GM23248 (cell line): ENCODE measurements at places on chromosomes 3 and 15. TPM values are rescaled to one million over a fixed set of nuclear protein-coding genes. Genes with fewer than 3 reads are reported as not detected.

- DNase-seq: no peak
Observed at GRCh38 chr3:122758877-122759560, 34.6 kb downstream of the HSPBAP1 start.

SPTSSB gene
- not detected in 2 replicates for total RNA-seq

NR1I2 gene
- not detected in 2 replicates for total RNA-seq

- DNase-seq: no peak
Observed at GRCh38 chr3:3600665-3601340, 198.4 kb upstream of the LRRN1 start.

DNA sequence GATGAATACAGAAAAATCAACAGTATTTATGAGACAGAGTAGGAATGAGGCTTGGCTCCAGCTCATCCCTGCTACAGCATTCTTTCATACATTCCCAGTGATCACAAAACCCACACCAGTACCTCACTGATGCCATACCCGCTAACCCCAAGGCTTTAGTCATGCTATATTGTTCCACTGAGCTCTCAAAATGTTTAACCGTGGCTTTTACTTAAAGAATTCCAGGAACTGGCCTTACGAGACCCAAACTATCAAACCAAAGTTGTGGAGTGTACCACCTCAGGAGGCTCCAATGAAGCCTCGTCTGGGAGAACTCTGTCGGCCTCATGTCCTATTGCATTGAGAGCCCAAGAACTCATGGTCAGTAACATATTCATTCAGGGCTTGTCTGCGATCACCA lies 278.9 kb downstream of the ULK4 start:
- peak; percentile 89 for DNase-seq

MAGEL2 gene
- total RNA-seq: 0.22 TPM in 1 of 2 replicates, not detected in the other

DNA sequence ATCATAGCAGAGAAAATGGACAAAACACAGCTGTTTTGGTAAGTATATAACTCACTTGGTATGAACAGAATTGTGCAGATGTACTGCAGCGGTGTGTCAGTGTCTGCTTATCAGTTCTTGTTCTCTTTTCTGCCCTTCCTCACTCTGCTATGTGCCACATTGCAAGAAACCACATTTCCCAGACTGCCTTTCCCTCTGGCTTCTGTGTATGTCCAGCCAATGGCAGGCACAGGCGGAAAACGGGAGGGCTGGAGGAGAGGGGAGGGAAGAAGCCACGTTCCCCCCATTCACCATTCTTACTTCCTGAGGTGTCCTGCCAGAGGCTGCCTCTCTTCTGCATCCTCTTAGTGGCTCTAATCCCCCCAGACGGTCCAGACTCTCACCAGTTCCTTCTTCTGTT lies 15.4 kb downstream of the HHLA2 start:
- no peak for DNase-seq

DNA sequence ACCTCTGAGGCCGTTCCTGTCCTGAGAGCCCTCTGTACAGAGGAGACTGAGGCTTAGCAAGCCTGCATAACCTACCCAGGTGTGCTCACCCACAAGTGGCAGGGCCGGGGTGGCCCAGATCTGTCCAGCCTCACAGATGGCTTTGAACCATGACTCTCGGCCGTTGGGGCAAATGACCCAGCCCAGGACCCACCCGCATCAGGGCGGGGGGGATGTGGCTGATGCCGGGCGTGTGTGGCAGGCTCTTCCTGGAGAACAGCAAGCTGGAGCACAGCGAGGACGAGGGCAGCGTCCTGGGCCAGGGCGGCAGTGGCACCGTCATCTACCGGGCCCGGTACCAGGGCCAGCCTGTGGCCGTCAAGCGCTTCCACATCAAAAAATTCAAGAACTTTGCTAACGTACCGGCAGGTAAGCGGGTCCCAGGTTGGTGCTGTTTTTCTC lies 133.5 kb downstream of the LRRK1 start:
- DNase-seq: no peak

- DNase-seq: peak; percentile 15
Observed at GRCh38 chr3:179666436-179667035, 13.7 kb downstream of the USP13 start.

POTEB3 gene
- total RNA-seq: not detected in 2 replicates

TYRO3 gene
- total RNA-seq: 5.2 and 7.5 TPM in 2 replicates

KCNMB2 gene
- not detected in 2 replicates for total RNA-seq

FOXB1 gene
- not detected in 2 replicates for total RNA-seq

- peak; percentile 58 for DNase-seq
Observed at GRCh38 chr15:56428821-56429458, 36.0 kb downstream of the MNS1 start.

DNA sequence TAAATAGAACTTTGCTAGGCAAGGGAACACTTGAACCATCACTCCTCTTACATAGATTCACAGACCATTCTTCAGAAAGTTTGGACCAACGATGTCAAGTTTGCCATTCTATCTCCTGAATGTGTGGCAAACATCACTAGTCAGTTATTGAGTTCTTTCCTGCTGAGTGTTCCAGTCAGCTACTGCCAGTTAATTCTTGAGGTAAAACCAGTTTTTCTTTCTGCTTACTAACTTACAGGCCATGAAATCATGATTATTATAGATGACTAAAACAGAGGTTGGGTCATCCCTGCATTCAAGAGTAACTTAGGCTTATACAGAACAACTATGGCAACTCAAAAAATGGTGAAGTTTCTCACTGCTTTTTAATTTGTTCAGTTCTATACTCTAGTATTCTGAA lies 88.2 kb downstream of the AP4E1 start:
- peak; percentile 89 for DNase-seq

- no peak for DNase-seq
Observed at GRCh38 chr3:115838786-115839185, 215.5 kb downstream of the GAP43 start.

DNA sequence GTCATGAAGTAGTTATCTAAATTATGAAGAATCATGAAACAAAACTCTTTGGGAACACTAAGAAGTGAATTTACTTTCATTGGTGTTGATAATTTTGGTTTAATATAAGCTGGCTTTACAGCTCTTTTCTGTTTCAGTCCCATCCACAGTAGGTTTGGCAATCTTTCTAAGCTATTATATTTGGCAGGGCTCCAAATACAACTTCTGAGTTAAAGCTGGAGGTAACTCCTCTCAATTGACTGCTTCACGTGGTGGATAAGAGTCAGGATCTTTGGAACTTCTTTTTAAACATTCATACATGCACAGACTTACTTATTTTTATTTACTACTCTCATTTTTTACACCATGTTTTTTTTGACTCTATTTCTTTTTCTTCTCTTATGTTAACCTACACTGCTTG lies 106.5 kb upstream of the EPHA3 start:
- no peak for DNase-seq

GRCh38 chr3:170644711-170645110 lies 58.8 kb upstream of the SLC7A14 start:
- DNase-seq: peak; percentile 11

DNA sequence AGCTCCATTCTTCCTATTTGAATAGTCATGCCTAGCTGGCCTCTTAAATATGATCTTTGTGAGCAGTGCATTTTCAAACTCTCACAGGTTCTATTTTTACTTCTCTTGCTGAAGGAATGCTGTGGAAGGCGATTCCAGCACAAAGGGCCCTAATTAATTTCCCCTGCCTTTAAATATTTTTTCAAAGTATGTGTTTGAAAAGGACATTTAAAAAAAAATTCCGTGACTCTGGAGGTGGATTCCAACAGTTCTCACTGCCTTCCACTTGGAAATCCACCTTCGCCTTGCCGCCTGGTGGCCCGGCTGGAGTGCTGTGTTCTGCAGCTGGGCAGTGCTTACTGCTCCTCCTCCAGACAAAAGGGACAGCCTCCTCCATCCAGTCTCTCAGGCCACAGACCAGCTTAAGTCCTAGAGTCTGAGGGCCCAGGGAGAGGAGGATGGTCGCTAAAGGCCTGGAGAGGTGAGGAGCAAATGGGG lies 61.5 kb upstream of the CORO2B start:
- peak; percentile 61 for DNase-seq

IMPG2 gene
- 0.11 TPM in 1 of 2 replicates, not detected in the other for total RNA-seq

TMEM45A gene
- total RNA-seq: 84.9 and 87.7 TPM in 2 replicates

- DNase-seq: no peak
Observed at GRCh38 chr3:100730524-100730923, 21.2 kb downstream of the TFG start.

DNA sequence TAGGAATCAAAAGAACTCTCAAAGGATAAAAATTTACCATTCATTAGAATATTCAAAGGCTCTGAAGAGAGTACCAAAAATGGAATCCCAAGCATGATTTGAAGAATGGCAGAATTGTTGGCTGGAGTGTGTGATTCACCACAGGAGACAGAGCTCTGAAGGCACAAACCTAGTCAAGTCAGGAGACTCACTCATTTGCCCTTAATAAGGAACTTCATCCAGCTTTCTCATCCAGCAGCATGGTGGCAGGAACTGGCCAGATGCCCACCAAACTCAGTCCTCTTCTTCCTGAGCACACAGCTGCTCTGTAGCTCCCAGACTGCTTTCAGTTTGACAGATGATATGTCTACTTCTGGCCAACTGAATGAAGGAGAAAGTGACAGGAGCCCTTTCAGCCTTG lies 16.5 kb upstream of the HEG1 start:
- DNase-seq: peak; percentile 70

IL20RB gene
- 97.4 and 107 TPM in 2 replicates for total RNA-seq

DNA sequence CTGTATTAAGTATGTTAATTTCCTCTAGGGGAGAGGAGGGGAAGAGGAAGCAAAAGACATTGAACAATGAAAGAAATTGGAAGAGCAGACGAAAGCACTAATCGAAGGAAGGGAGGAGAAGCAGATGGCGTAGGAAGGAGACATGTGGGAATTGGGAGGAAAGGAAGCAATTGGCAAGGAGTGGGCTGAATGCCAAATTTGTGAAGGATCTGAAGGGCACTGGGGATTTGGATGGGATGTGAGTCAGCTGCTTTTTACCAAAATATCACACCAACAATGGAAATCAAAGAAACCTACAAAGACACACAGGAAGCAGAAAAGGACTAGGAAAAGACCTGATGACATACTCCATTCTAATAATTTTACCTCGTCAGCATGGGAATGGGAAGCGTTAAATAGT lies 1029.8 kb downstream of the ROBO1 start:
- no peak for DNase-seq

DNA sequence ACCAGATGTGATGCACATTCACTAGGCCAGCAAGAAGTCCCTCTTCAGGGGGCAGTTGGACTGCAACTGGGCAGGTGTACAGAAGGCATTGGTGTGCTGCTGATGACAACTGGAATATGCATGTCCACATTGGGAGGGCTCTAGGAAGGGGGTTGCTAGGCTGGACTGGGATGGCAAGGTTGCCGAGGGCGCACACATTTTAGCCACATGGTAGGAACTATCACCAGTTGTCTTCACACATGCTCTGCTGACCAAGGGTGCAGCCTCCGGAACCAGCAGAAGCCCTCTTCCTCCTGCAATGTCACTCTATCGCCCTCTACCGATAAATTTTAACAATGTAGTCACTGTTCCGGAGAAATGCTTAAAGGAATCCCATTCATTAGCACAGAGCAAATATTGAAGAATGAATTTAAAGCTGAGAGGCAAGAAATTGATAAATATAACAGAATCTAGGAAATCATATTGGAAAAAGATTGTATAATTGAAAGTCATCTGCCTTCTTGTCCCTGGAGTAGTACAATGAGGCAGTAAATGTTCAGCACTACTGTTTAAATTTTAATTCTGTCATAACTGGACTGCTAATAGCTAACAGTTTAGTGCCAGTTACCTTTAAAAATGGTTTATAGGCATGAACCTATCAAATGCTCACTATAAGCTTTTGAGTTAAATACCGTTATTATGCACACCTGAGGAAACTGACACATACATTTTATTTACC lies 22.6 kb upstream of the LYSMD4 start:
- peak; percentile 76 for DNase-seq

TIMP4 gene
- 0.54 TPM in 1 of 2 replicates, not detected in the other for total RNA-seq

- DNase-seq: no peak
Observed at GRCh38 chr15:81126892-81127291, 7.2 kb upstream of the CFAP161 start.

DNA sequence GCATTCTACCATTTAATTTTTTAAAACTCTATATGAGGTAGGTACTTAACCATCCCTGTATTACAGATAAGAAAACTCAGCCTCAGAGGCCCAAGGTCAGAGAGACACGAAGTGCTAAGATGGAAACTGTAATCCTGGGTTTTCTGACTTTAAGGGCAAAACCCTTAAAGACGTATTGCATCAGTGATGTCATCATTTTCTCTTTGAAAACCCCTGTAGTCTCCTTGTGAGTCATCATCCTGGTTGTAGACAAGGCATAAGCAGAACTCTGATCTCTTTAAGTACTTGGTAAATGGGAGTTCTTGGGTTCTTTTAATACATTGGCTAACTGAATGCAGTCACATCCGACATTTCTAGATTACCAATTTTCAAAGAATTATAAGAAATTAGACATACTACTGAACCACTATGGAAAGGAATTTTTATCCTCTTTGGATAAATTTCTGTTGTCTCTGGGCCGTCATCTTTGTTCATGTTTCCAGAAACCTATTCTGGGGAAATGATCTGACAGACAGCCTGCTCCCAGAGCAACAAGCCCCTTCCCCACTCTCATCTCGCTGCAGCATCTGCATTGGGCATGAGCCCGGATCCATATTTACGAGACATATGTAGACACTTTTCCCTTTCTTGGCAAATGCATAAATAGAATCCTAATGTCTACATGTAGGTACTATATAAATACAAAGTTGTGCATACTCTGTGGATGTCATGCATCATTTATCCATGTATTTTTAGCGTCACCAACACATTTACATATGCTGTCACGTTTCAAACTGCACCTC lies 48.7 kb upstream of the MDFIC2 start:
- peak; percentile 46 for DNase-seq

DNA sequence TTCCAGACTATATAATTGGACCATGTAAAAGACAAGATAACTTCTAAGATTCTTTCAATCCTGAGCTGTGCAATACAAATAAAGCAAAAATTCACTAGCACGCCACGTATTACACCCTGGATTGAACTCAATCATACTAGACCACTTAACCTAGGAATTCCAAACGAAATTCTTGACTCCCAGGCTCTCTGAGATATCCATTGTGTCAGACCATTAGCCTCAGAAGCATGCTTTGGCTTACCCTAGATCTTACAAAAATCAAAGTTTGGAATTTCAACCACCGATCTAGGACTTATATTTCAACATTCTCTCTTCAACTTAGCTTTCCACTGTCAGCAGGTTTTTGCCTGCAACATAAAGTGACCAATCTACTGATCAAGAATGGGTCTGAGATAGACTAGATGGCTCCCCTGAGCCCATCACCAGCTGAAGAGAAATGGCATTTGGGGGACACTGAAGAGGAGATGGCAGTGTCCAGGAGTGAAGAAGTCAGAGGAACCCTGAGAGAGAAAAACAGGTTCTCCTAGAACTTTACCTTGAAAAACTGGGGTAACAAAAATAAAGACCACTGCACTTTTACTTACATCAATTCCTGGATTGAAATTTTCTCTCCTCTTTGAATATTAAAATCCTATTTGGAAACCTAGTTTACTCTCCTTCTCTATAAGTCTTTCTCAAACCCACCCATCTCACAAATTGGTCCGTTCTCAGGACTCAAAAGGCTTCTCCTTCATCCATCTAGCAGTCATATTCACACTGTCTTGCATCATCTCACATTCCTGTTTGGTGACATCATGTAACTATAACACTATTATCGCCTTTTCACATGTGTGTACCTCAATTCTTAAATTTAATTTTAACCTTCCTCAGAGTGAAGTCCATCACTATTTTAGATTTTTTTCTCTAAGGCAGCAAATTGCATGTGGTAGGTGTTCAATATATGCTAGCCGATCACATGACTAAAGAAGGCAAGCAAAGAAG lies 18.5 kb downstream of the CPNE4 start:
- no peak for DNase-seq

TGFBR2 gene
- 179 and 188 TPM in 2 replicates for total RNA-seq

FHIT gene
- 0.22 and 1.5 TPM in 2 replicates for total RNA-seq

- no peak for DNase-seq
Observed at GRCh38 chr3:126110431-126111125, 26.7 kb upstream of the SLC41A3 start.

GRCh38 chr3:77816366-77816765 lies 776.5 kb downstream of the ROBO2 start:
- no peak for DNase-seq
